ENCODE measurements at places on chromosomes 1 and 21. TPM values are rescaled to one million over a fixed set of nuclear protein-coding genes. Genes with fewer than 3 reads are reported as not detected.

DNA sequence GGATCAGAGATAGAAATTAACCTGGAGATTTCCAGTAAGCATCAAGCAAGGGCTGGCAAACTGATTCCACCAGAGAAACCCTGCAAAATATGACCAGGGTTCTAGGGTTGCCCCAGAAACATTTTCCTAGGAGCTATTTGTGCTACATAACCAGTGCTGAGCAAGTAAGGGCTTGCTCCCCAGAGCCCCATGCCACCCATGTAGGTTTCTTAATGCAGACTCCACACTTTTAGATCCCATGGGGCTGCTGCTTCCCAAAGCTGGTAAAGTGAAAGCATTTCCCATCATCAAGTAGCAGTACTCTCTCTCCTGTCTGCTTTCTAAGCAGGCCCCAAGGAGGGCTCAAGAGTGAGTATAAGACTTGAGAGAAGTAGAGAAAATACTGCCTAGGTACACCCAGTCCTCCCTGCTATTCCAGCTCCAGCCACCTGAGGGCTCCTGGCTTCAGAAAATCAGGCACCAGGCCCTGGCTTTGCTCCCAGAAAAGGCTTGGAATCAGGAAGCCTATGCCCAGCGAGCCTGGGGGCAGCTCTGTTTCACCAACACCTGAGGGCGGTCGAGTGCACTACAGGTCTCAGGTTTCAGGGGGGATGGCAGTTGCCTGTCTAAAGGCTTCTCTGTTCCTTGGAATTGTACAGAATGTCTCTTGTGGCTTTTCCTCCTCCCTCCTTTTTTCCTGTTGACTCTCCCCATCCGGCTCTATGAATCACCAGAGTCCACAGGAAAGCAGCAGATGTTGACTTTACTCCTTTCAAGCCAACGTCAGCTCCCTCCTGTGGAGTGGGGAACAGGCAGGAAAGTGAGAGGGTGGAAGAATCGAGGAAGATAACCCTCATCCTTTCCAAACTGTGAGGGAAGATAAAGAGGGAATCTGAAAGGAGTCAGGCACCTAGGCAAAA is 6.2 kb upstream of the ANKRD35 start:
- DNase-seq, result peak; percentile 96

- no peak for DNase-seq
Observed at GRCh38 chr1:8911416-8912309, 33.2 kb upstream of the ENO1 start.

GRCh38 chr21:46448108-46448507 is 10.6 kb upstream of the DIP2A start:
- no peak for DNase-seq

TMPRSS2 gene
- total RNA-seq, result 9.1 TPM

SLAMF8 gene
- total RNA-seq, result not detected

GRCh38 chr1:204941421-204942338 is 71.0 kb downstream of the NFASC start:
- no peak for DNase-seq

- no peak for DNase-seq
Observed at GRCh38 chr1:19091196-19091953, 118.7 kb downstream of the UBR4 start.

- no peak for DNase-seq
Observed at GRCh38 chr21:14533499-14534428, 12.4 kb downstream of the SAMSN1 start.

LCE5A gene
- not detected for total RNA-seq

- peak; percentile 1 for DNase-seq
Observed at GRCh38 chr1:216119600-216119999, 303.6 kb downstream of the USH2A start.

- DNase-seq, result no peak
Observed at GRCh38 chr1:213274140-213274539, 223.1 kb downstream of the RPS6KC1 start.

GRCh38 chr21:33771976-33772375 is 129.7 kb downstream of the ITSN1 start:
- DNase-seq, result no peak

DNA sequence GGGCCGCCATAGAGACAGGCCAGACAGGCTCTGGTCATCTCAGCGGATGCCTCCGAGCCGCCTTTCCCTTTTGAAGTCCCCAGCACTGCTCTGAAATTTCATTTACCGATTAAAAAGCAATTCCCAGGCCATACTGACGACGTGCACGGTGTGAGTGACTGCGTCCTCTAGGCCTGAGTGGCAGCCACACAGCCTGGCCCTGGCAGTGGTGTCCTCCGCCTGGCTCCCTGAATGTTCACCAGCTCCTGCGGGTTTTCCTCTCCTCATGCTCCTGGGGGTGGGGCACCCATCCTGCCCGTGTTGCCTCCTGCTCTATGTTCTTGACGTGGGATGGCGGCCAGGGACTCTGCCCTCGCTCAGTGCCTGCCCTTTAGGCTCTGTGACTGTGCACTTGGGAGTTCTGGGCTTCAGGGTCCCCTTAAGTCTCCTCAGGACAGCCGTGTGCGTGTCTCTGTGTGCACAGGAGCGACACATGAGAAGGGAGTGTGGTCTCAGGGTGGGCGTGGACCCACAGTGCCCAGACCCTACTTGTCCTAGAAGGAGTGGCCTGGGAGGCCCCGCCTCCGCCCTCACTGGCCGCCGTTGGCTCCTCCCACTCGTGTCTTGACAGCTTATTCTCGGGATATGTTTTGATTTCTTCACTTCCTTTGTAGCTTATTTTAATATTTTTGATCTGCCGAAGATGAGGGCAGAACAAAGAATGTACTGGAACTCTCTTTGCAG is 3.6 kb downstream of the SKI start:
- DNase-seq, result no peak

- DNase-seq, result no peak
Observed at GRCh38 chr1:200906491-200906890, 11.8 kb downstream of the INAVA start.

DNA sequence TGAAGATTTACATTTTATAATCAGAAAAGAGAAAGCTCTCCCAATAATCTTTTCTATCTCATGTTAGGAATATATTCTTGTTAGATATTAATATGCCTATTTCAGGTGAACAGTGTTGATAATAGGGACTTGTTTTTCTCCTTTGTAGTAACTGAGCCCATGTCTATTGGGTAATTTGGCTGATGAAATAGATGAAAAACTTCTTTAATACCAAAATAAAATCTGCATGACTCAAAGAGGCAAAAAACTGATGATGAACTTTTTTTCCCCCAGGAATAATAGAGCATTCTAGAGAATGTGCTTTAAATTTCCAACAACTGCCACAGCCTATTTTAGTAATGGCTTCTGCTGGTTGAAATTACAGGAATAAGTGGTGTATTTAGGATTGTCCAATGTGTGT is 178.9 kb upstream of the GREM2 start:
- no peak for DNase-seq

LHX8 gene
- not detected for total RNA-seq

GRCh38 chr1:167425482-167425881 is 92.8 kb downstream of the CD247 start:
- no peak for DNase-seq

GRCh38 chr1:94154989-94155388 is 34.0 kb upstream of the ABCA4 start:
- no peak for DNase-seq

GRCh38 chr1:221993444-221993948 is 251.6 kb upstream of the DUSP10 start:
- no peak for DNase-seq

GRCh38 chr21:33542640-33543504 is at the start of gene SON:
Gene SON, plus strand, starts transcription at chr21:33543038. Its CDS starts 55 bp downstream, at chr21:33543093.
- DNase-seq, result peak; percentile 76

TBX15 gene
- total RNA-seq, result 0.07 TPM

CREG1 gene
- 48.1 TPM for total RNA-seq

DNA sequence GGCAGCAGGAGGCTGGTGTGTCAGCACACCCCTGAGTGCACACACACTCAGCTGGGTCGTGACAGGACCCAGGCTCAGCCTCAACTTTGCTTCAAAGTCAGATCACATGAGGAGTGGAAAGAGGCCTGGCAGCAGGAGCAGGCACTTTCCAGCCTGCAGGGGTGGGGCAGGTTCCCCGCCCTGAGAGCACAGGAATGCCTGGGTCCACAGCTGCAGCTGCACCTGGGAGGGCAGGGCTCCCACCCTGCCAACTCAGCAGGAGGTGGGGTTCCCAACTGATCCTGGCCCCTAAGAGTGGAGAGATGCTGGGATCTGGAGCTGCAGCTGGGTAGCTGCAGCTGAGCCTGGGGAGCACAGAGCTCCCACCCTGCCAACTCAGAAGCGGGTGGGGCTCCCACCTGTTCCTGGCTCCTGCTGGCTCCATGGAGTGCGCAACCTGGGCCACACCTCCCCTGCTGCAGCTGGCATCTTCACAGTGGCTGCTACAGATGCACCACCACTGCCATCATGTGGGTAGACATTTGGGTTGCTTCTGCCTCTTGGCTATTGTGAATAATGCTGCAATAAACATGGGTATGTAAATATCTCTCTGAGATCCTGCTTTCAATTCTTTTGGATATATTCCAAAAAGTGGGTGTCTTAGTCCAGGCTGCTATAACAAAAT is 415.4 kb downstream of the TTLL7 start:
- no peak for DNase-seq

OR14K1 gene
- total RNA-seq, result not detected

MGST3 gene
- total RNA-seq, result 227 TPM

GRCh38 chr1:89519779-89520358 is 4.8 kb upstream of the LRRC8B start:
- DNase-seq, result no peak

DNA sequence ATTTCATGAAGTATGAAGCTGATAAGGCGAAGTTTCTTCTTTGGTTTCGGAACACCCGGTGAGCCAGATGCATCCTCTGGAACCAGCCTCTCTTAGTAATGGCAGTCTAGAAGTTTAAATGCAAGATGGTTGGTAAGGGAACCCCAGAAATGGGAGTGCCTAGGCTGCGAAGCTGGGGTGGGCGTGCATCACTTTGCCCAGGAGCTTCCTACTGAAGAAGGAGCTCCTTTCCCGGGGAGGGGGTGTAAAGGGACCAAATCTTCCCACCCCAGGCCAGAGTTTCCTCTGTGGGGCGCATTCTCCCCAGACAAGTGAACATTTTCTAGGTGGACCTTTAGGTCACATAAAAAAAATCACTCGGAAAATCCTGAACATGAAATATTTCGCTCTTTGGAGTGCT is 4.4 kb downstream of the TFF2 start:
- DNase-seq, result no peak

- DNase-seq, result no peak
Observed at GRCh38 chr21:15682977-15683376, 46.8 kb upstream of the USP25 start.

- DNase-seq, result no peak
Observed at GRCh38 chr1:10031461-10031860, 1.3 kb upstream of the UBE4B start.

GRCh38 chr1:157958263-157958662 is 35.2 kb upstream of the KIRREL1 start:
- no peak for DNase-seq

GRCh38 chr1:218171302-218171893 is 113.7 kb upstream of the RRP15 start:
- no peak for DNase-seq

RHEX gene
- 0.29 TPM for total RNA-seq

- DNase-seq, result no peak
Observed at GRCh38 chr1:156359973-156360372, 9.0 kb upstream of the RHBG start.

- DNase-seq, result no peak
Observed at GRCh38 chr1:32263744-32264143, 12.7 kb downstream of the LCK start.

DNA sequence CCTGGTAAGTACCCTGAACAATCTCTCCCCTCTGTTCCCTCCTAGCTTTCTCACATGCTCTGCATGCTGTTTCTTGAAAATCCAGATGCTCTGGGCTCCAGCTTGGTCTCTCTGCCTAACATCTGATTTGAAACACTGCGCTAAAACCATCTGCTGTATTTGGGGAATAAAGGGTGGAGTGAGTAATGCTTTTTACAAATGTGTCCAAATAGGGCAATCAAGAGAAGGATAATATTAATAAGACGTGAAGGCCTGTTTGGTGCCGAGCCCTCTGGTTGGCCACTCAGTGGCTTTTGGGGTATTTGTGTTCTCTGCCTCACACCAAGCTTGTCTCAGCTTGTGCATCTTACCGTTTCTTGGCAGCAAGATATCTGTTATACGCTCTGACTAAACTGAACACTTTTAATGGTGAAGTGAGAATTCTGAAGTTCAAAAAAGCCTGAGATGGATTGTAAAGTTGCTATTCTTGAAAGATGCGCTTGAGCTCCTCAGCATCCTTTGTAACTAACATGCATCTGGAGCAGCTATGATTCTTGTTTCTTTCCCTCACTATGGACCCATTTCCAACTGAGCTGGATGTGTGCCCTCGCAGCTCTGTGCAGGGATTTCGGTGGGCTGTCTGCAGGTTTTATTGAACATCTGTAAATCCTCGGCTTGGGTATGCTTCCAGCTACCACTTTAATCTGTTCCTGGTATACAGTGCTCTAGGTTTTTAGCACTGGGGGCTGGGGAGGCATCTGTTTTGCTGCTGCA is 269.4 kb downstream of the RWDD3 start:
- DNase-seq, result no peak

GRCh38 chr1:73452522-73452921 is 745.5 kb downstream of the LRRIQ3 start:
- no peak for DNase-seq

LRRC71 gene
- total RNA-seq, result not detected

DNA sequence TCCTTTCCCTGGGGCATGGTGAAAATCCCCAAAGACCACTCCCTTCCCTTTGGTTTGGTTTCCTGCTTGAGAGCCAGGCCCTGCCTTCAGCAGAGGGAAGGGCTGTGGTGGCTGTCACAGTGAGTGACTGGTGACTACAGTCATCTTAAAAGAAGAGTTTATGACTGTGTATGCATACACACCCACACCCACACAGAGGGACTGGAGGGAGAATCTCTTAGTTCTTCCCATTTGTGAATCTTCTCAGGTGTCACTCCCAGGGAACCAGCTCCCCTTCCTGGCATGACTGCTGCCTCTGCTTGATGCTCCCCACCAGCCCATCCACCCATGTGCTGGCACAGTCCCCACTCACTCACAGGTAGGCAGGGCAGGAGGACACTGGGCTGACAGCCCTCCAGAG is 3.9 kb upstream of the KCNA2 start:
- DNase-seq, result no peak

LY9 gene
- total RNA-seq, result not detected

DNA sequence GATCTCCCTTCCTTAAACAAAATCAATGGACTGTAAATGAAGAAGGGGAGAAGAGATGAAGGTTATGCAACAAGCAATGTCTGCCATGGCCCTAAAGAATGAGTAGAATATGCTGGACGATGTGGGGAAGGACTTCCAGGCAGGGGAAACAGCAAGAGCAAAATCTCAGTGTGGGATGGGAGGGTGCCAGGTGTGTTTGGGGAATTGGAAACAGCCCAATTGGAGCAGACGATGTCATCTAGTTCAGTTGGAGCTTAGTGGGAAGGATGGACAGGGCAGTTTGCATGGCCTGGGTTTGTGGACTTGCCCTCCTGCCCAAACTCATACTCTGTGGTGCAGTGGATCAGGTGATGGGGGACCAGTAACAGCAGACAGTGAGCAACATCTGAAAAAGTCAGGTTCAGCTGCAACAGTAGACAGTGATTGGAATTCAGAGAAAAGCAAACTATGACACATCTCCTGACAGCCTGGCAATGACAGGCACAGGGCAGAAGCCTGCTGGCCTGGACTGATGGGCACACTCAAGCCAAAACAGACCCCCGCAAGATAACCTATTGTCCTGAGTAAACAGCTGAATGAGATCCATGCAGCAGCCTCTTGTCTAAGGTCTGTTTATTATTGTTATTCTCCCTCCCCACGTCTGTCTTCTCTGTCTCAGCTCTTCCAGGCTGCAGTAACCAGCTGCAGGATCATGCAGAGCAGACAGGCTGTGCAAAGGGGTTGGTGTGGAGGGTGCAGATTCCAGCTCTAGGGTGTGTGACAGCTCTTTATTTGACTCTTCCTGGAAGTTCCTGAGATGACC is 50.5 kb upstream of the PRELP start:
- no peak for DNase-seq

GRCh38 chr1:111488669-111489068 is 14.8 kb downstream of the ADORA3 start:
- no peak for DNase-seq
